ENCODE measurements at places on chromosomes 7 and 10. TPM values are rescaled to one million over a fixed set of nuclear protein-coding genes. Genes with fewer than 3 reads are reported as not detected.

- DNase-seq: no peak
Measured at GRCh38 chr10:74507951-74508350, 318.4 kb upstream of the KAT6B start.

DNA sequence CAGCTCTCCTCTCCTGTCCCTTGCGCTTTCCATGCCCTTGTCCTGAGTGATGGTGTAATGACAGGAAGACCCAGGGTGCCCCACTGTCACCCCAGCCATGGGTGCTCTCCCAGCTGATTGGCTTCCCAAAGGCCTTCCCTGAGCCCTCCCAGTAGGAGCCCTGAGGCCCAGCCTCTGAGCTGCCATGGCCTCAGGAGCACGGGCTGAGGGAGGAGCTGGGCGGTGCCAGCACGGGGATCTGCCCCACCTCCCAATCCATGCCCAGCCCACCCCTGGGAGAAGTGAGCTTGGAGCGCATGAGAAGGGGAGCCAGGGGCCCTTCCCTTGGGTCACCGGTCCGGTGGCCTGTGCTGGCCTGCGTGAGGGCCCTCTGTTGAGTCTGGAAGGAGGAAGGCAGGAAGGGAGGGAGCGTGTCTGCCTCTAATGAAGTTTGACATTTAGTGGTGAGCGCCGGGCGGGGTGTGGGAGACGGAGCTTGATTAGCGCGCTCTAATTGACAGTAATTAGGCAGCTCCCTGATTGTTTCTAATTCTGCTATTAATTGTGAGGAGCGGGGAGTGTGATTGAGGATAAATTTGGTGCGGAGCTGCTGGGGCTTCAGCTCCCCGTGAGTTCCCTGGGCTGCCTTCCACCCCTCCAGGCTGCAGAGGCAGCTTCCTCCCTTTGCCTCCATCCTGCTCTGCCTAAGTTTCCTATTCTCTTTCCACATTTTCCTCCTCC lies 28.3 kb downstream of the GBX1 start:
- DNase-seq: no peak

GRCh38 chr10:127720142-127720541 lies 16.8 kb upstream of the FOXI2 start:
- DNase-seq: no peak

The NYAP1 gene
- 1.2 TPM for total RNA-seq

- no peak for DNase-seq
Measured at GRCh38 chr7:121544238-121544637, 148.1 kb upstream of the FAM3C start.

- DNase-seq: no peak
Measured at GRCh38 chr10:84987039-84987438, 658.6 kb downstream of the CCSER2 start.

DNA sequence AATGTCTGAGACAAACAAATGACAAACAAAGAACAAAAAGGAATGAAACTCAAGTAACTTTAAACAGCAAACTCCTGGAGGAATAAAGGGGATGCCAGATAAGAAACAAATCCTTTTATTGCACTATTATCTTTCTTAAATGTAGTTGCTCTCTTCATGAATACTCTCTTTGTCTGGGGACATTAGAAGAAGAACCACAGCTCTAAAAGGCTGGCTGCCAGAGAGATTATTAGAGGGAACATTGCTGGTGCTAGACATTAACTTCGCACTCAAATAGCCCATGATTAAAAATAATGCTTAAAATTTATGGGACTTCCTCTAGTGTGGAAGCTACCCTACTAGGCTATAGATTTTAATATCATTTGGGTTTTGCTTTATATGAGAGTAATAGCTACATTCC lies 1330.4 kb downstream of the XPNPEP1 start:
- no peak for DNase-seq

DNA sequence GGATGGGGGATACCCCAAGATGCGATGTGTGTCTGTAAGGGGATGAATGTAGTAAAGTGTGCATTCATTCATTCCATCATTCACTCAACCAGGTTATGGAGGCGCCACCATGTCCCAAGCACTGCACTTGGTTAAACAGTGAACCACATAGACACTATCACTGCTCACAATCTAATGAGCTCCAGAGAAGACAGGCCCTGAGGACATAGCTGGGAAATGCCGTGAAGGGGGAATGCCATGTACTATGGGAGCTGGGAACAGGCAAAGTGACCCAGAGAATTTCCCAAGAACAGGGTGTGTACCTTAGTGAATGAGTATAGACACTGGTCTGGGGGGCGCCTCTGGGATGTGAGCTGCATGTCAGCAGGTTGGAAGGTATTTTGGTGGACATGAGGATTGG lies 44.5 kb upstream of the LBX1 start:
- DNase-seq: no peak

GRCh38 chr10:123459371-123460091 lies 206.6 kb upstream of the GPR26 start:
- no peak for DNase-seq

GRCh38 chr7:25656581-25657026 lies 428.3 kb upstream of the NPVF start:
- DNase-seq: no peak

- no peak for DNase-seq
Measured at GRCh38 chr10:50501478-50501877, 122.3 kb downstream of the SGMS1 start.

The IGF2BP3 gene
- total RNA-seq: 1.2 TPM

GRCh38 chr7:46982928-46983327 lies 599.0 kb downstream of the TNS3 start:
- no peak for DNase-seq

DNA sequence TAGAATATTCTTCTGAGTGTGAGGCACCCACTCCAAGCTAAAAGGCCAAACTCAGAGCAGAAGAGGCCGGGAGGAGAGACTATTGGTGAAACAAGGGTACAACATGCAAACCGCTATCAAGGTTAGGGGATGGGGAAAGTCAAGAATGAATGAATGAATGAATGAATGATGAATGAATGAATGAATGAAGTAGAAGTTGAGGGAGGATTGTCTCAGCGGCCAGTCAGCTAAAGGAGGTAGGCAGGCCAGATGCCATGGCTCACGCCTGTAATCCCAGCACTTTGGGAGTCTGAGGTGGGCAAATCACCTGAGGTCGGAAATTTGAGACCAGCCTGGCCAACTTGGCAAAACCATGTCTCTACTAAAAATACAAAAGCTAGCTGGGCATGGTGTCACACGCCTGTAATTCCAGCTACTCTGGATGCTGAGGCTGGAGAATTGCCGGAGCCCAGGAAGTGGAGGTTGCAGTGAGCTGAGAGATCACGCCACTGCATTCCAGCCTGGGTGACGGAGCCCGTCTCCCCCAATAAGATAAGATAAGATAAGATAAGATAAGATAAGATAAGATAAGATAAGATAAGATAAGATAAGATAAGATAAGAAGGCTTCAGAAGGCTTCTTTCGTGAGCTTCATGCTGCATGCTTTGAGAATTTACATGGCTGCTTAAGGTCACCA lies 250.8 kb downstream of the CCDC3 start:
- DNase-seq: no peak

DNA sequence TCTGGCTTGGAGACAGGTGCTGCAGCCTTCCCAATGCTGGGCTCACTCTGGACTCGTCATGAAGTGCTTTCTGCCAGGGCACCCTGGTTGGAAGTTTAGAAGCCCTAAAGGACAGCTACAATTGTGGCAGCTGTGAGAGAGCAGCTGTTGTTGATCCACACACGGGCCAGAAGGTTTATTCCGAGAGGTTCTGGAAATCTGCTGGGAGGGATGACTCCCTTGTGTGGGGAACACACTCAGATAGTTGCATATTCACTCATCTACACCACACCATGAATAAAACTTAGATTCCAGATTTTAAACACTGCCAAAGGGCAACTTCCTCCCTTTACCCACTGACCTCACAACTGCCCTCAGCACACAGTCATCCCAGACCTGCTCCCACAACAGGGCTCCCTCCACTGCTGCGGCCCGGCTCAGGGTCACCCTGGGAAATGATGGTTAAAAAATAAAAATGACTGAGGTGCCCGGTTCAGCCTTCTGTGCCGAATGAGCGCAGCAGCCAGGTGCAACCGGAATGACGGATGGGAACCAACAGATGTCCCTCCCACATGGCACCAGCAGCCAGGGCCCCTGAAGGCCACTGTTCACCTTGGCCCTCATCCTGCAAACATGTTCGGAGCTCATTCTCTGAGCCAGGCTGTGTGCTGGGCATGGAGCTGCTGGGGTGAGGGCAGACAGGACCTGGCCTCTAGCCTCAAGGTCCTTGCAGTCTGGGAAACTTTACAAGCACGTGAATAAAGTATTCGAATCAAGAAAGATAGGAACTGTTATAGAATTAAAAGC lies 40.2 kb downstream of the ASB13 start:
- DNase-seq: no peak

The CRPPA gene
- total RNA-seq: 2.2 TPM

GRCh38 chr7:55970561-55970960 lies 6.2 kb downstream of the NIPSNAP2 start:
- no peak for DNase-seq

GRCh38 chr7:149414171-149414570 lies 46.7 kb downstream of the ZNF777 start:
- DNase-seq: no peak

DNA sequence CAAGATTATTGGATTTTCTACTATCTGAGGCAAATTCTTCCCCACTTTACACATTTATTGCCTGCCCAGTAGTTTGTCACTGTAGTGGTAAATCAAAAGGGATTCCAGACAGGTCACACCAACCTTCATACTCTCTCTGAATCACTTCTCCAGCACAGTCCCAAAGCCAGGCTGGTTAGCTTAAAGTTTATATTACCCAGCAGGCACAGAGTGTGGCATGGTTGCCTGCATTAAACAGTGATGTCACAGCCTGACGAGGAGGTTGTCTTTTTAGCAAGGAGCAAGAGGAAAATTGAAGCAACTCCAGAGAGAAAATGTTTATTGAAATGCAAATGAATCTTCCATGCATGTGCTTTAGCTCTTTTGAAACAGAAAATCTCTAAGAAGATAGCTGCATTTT lies 375.5 kb upstream of the CELF2 start:
- no peak for DNase-seq

The ASB10 gene
- not detected for total RNA-seq
